ENCODE measurements at places on chromosomes 13 and 19.

- DNase-seq: peak; percentile 32
Observed at GRCh38 chr13:76790526-76790925, 95.7 kb downstream of the KCTD12 start.

- peak; percentile 59 for DNase-seq
Observed at GRCh38 chr13:112899281-112900225, 69.5 kb upstream of the MCF2L start.

- DNase-seq: no peak
Observed at GRCh38 chr13:114124921-114125320, 7.5 kb downstream of the RASA3 start.

GRCh38 chr13:44024846-44025195 lies 145.1 kb downstream of the LACC1 start:
- DNase-seq: no peak

DNA sequence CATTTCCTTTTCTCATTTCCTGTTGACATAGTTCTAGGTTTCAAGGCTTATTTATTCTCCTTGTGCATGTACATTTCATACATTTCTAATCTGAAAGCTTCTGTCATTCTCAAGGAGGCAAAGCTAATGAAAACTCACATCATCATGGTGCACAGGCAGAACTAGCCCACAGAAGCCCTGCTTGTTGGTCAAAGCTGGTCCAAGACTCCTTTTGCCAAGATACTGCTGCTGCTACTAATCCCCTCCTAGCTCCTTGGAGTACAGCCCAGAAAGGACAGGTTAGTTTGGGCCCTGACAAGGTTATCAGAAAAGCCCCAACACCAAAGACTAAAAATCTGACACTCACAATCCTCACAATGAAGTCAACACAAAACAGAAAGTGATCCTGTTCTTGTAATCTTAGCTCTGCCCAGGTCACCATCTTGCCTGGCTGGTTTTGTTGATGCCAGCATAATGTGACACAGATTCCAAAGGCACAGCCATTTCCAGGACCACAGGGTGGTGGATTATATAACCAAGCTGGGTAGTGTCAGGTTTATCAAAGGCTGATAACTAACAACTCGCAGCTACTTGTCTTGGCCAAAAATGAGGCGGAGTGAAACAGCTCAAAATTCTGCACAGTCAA lies 417.4 kb downstream of the NDFIP2 start:
- DNase-seq: no peak
